ENCODE measurements at places on chromosomes 5 and 9.

- no peak for DNase-seq
Measured at GRCh38 chr9:130977811-130978221, 31.2 kb upstream of the LAMC3 start.

GRCh38 chr5:146447734-146448380 lies 724 bp downstream of the TCERG1 start:
- DNase-seq, result no peak

- DNase-seq, result no peak
Measured at GRCh38 chr9:8616414-8616813, 816.8 kb upstream of the DMAC1 start.

DNA sequence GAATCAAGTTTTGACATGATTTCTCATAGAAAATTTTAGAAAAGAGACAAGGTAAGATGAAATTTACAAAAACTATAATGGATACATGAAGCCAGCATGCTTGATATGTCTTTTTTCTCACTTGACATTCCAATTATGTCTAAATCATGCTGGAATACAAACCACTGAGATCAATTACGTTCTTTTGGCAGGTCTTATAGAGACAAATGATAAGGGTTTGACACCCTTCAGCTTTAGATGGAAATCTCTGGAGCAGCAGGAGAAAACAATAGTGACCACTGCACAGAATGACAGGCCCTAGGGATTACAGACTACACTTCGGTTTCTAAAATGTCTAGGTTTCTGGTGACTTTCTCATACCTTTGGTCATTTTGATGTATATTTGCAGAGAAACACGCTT lies 342.9 kb downstream of the TRPM3 start:
- DNase-seq, result no peak

DNA sequence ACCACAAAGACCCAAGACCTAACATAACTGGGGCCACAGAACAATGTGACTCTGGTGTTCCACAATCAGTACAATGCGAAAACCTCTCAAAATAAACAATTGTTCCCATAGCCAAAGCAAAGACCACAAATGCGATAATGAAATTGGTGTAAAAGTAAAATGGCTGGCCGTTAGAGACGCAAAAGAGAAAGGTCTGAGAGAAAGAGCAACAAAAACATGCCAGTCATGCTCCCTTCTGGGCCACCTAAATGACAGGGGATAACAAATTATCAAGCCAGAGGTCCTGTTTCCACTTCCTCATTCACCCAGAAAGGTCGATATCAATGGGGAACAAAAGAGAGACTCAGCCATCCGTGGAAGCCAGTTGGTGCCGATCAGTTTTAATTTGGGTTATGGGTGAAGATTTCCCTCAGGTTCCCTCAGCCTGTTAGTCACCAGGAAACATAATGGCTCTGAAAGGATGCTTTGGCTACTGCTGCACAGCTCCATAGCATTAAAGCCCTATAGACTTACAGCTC lies 9.2 kb upstream of the CFAP95 start:
- DNase-seq, result no peak

DNA sequence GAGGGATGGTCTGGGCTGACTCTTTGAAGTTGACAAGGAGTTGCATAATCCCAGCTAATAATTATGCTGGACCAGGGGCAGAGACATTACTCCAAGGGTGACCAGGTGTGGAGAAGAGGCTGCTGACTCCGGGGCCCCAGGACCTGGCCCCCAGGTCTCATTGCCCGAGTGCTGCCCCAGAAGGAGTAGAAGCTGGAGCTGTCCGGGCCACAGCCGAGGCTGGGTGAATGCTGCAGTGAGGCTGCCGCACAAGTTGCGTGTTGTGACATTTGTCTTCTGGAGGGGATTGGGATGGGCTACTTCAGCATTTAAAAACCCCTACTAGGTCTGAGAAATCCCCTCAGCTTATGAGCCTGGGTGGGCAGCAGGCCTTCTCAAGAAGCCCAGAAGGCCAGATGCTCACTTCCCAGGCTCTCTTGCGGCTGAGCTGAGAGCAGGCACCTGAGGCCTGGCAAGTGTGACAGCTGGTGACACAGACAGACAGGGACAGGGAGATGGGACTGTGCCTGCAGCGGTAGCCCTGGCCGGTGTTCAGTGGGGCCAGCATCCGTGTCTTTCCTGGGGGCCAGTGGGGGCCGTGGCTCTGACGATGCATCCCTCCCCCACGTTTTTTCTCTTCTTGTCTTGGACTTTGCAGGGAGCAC lies 122.8 kb downstream of the KCNIP1 start:
- no peak for DNase-seq

- no peak for DNase-seq
Measured at GRCh38 chr5:33369485-33370465, 71.0 kb upstream of the TARS1 start.

All from stimulated activated CD4-positive, alpha-beta T cell treated with anti-CD3 and anti-CD28 coated beads, Interleukin-1b, Interleukin-23, amount 100 ng/mL, for 1 hour (primary cell).